ENCODE measurements at places on chromosomes 2 and 18. TPM values are rescaled to one million over a fixed set of nuclear protein-coding genes. Genes with fewer than 3 reads are reported as not detected.

Gene SMAD2
- 123 TPM for total RNA-seq

Gene AMER3
- 0.40 TPM for total RNA-seq

Gene MEMO1
- total RNA-seq, result 29.1 TPM

Gene SH2D6
- total RNA-seq, result 4.7 TPM

Gene MEP1B
- total RNA-seq, result 11.3 TPM

Gene SRD5A2
- not detected for total RNA-seq
